Astrocyte of the cerebellum (primary cell): ENCODE measurements at places on chromosomes 1 and 21.

GRCh38 chr1:226603022-226603857, 54.7 kb downstream of the STUM start:
- no peak for DNase-seq

GRCh38 chr1:63807046-63807445, 33.2 kb downstream of the ROR1 start:
- no peak for DNase-seq

- no peak for DNase-seq
Measured at GRCh38 chr1:98688110-98688739, 26.7 kb downstream of the SNX7 start.

- DNase-seq: no peak
Measured at GRCh38 chr1:46175243-46175642, 356 bp downstream of the TSPAN1 start.

DNA sequence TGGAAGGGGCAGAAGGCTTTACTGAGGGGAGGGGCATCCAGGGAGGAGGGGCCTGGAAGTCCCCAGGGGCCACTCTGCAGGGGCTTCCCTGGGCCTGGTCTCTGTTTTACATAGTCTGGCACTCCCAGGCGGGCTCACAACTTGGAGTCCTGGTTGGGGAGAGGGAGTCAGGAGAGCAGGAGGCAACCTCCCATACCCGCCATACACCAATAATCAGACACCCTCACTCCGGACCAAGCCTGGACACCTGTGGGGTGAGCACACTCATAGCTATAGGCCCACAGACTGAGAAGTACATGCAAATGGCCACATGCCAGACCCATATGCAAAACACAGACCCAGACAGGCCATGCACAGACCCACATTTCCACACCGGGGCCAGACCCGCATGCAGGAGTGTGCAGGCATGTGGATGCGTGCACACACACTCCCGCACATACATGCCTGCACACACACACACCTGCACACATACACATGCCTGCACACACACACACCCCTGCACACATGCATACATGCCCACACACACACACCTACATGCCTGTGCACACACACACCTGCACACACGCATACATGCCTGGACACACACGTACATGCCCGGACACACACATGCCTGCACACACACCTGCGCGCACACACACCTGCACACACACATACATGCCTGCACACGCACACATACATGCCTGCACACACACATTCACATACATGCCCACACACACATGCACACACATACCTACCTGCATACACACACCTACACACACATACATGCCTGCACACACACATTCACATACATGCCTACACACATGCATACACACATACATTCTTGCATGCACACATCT, 89.5 kb upstream of the RUNX3 start:
- DNase-seq: no peak

- DNase-seq: no peak
Measured at GRCh38 chr1:55316947-55317662, 101.9 kb upstream of the USP24 start.

DNA sequence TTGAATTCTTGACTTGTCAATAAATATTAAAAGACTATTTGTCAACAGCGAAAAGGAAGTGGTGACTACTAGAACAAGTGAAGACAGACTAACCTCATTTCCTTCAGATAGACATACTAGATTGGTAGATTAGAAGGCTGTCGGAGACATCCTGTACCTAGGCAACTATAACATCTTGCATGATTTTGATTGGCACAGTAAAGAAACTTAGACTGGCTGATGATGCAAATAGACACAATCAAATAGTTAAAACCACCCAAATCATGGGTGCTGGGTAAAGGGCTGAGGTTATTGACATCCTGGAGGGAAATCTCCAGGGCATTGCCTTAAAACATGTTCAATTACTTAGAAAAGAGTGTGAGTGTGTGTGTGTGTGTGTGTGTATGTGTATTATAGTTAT, 85.9 kb upstream of the EDEM3 start:
- DNase-seq: no peak

GRCh38 chr21:45517249-45518065, 24.8 kb downstream of the SLC19A1 start:
- no peak for DNase-seq

DNA sequence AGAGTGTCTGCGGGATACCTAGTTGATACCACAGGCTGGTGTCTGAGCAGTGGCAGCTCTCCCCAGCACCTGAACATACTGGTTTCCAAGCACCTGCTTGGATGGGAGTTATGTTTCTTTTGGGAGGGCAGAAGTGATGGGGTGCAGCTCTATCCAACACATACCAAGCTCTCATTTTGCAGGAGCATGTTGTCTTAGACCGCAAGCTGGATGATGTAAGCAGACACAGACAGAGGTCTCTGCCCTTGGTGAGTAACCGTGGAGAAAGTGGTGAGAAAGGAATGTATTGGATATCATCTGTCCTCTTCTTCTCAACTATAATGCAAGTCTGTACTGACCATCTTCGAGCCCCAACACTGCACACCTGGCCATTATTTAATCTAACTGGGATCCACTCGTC, 37.4 kb downstream of the ZNF496 start:
- peak; percentile 68 for DNase-seq

- DNase-seq: peak; percentile 39
Measured at GRCh38 chr1:57470036-57470435, 46.2 kb upstream of the DAB1 start.

- no peak for DNase-seq
Measured at GRCh38 chr1:228204958-228205357, 2.9 kb upstream of the OBSCN start.

DNA sequence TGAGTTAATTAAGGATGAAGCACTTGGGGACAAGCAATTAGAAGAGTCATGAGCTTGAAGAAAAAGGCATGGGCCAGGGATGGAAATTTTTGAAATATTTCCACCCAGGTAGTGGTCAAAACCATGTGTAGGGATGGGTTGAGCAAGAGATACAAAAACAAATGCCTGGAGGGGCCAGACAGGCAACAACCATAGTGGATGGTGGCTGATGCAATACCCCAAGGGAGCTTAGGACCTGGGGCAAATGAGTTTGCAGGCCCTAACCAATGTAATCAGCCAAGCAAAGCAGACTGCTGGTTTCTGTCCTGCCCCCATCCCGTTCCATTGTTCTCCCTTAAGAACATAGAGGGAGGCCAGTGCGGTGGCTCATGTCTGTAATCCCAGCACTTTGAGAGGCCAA, 119.1 kb upstream of the FGGY start:
- no peak for DNase-seq

DNA sequence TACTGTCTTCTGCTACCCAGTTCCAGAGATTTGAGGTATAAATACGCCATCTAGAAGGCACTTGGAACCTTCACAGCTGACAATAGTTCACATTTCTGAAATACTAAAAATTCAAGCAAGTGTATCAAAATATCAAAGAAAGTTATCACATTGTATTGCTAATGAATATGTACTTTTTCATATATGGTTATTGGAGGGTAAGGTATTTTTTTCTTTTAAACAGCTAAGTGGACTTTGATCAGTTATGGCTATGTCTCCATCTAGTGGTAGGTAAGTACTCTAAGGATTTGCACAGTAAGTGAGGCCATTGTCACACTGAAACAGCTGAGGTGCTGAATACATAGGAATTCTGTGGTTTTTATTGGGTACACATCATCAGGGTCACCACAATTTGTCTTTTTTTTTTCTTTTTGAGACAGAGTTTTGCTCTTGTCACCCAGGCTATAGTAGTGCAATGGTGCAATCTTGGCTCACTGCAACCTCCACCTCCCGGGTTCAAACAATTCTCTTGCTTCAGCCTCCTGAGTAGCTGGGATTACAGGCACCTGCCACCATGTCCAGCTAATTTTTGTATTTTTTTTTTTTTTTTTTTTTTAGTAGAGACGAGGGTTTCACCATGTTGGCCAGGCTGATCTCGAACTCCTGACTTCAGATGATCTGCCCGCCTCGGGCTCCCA, 49.1 kb upstream of the CR2 start:
- DNase-seq: peak; percentile 50

DNA sequence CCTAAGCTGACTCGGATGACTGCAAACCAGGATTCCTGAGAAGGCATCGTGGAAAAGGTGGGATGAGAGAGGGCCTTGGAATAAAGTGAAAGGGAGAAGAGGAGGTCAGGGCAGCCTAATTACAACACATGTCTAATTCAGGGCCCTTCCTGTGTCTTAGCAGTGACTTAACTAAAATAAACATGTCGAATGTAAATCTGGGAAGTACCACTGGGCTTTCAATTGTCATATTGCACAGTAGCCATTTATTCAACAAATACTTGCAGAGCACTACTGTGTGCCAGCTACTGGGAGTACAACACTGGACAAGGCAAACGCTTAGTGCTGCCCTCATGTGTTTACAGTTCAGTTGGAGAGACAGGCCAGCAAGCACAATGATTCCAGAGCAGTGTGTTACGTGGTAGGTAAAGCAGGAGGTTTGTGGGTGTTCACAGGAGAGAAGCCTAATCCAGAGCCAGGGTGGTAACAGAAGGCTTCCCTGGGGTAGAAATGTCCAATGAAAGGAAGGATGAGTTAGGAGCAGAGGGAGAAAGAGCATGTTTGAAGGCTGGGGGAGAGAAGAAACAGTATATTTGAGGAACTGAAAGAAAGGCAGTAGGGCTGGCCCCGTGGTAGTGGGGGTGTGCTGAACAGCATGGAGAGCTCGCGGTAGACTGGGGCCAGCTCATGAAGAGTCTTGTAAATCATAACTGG, 38.0 kb upstream of the RASAL2 start:
- no peak for DNase-seq

- no peak for DNase-seq
Measured at GRCh38 chr1:248792342-248792741, 33.4 kb downstream of the SH3BP5L start.

DNA sequence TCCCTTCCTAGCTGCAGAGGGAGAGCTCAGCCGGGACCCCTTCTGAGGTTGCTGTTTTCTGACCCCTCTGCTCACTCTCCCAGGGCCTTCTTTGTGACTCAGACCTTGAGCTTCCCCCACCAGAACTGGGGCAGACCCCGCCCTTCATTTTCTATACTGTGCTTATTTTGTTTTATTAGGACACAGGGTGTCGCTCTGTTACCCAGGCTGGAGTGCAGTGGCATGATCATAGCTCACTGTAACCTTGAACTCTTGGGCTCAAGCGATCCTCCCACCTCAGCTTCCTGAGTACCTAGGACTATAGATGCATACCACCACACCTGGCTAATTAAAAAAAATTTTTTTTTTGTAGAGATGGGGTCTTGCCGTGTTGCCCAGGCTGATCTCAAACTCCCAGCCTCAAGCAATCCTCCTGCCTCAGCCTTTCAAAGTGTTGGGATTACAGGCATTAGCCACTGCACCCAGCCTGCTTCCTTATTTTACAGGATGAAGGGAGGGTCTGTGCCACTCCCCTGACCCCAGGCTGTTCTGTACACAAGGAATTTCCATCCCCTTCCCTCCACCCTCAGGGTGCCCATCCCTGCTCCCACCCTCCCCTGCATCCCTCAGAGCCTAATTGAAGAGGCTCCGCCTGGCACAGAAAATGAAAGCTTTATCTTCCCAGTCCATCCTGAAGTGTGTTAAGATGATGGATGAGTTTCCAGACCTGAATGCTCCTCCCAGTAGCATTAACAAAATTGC, 195.2 kb upstream of the POU3F1 start:
- no peak for DNase-seq
